Fibroblast of lung (primary cell): ENCODE measurements at places on chromosomes 4 and X. TPM values are rescaled to one million over a fixed set of nuclear protein-coding genes. Genes with fewer than 3 reads are reported as not detected.

DNA sequence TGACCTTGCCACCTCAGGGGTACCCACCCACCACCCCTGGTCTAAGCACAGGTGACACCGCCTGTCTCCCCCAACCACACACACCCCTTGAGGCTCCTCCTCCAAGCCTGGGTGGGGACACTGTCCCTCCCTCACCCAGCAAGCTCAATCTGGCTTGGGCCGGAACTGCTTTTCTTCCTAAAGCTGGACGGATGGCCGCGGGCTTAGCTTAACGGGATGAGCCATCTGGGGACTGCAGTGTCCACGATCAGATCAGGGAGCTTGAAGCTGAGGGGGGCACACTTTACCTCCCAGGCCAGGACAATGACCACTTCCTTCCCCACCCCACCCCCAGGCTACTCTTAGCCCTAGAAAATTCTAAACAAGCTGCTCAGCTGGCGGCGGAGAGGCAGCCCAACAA lies 1.0 kb upstream of the SLC6A8 start:
- no peak for DNase-seq

The KLF8 gene
- total RNA-seq: 1.0 and 3.0 TPM in 2 replicates

GRCh38 chr4:70666369-70666768 lies at the start of gene JCHAIN:
Gene JCHAIN, minus strand, starts transcription at chr4:70666508. Its CDS starts 18 bp downstream, at chr4:70666490.
- DNase-seq: peak; percentile 20

The MAGEA9B gene
- total RNA-seq: not detected in 2 replicates

DNA sequence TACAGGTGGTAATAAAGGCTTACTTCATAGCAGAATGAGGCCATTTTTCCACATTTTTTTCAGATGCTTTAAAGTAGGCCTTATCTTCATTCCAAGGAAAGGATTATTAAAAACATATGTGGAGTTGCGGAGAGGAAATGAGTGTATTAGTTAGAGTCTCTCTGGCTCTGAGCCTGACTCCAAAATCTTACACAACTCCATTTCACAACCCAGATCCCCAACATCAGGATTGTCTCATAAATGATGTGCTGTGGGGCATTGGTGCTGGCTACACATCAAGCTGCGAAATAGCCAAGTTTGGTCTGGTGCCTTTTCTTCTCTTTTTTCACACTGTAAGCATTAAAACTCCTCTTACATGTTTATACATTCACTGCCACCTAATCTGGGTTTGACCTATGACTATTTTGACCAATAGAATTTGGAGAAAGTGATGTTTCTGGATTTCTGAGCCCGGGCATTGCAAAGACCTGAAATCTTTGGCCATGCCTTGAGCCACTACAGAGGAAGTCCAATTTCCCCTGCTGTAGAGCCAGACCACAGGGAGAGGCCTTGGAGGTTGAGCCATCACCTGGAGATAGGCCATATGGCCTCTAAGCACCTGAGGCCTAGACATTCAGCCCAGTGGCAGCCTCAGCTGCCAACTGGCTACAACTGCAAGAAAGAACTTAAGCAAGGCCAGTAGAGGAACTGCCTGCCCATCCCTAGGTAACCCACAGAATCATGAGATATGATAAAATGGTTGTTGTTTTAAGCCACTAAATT lies 16.7 kb upstream of the SOD3 start:
- DNase-seq: peak; percentile 99

The STARD8 gene
- total RNA-seq: 1.5 TPM in 2 replicates

GRCh38 chr4:173257732-173258717 lies 76.1 kb downstream of the HMGB2 start:
- peak; percentile 83 for DNase-seq

GRCh38 chrX:132622130-132622529 lies 133.3 kb upstream of the MBNL3 start:
- peak; percentile 71 for DNase-seq

The HPRT1 gene
- total RNA-seq: 18.5 and 23.0 TPM in 2 replicates
